Right renal cortex interstitium (tissue), 3 donors: ENCODE measurements at places on chromosomes 3 and 15. TPM values are rescaled to one million over a fixed set of nuclear protein-coding genes. Genes with fewer than 3 reads are reported as not detected.

Gene CACNA2D2
- polyA plus RNA-seq = 13.9 TPM

DNA sequence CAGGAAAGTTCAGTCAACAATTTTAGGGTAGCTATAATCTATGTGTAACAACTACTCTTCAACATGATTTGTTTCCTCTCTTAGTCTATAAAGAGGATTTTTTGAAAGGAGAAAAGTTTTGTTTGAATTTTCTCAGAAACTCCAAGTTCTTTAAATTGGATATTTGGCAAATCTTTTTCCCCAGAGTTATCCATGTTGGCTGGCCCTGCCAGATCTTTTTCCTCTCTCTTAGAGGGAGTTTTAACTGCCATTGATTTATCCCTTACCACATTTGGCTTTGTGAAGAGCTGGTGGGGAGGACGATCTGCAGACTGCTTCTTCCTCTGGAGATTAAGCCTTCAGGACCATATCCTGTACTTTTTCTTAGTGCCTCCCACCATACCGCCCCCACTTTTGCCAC is 64.9 kb upstream of the ROPN1 start:
- DNase-seq = no peak

DNA sequence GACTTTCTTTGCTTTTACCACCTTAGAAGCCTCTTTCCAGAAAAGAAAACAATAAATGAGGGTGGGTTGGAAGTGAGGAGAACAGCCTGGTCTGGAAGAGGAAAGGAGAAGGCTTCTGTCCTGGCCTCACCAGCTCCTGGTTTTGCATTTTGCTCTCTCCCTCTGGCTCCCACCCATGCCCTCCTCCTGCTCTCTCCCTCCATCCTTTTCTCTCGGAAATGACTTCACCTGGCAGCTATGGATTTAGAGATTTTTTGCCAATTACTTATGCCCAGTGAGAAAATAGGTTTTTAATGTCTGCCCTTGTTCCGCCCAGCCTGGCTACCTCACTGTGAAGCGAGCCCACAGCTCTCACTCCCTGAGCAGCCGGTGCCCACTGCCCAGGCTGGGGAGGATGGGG is 77.9 kb upstream of the NTRK3 start:
- no peak for DNase-seq

DNA sequence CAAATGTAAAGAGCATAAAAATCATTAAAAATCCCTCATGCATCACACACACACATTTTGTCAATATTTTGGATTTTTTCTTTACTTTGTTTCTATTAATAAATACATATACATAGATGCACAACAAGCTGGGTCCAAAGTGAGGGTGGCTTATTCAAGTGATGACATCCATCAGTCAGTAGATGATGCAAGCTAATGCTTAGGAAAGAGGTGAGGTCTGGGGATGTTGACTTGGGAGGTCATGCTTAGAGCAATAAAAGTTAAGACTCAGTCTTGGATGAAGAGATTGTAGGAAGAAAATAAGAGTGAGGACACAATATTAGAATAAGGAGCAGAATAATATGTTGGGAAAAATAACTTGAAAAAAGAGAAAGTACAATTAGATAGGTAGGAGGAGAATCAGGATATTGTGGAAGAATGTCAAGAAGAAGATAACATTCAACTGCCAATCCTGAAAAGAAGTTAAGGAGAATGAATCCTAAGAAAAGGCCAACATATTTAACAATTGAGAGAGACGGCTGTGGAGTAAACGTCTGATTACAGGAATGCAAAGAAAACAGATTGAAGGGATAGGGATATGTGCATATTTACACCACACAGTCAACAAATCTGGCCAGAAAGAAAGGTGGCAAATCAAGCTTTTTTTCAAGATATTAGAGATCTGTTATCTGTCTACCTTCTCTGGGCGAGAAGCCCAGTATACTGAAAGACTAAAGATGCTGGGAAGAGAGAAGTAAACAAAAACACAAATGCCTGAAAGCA is 111.0 kb upstream of the TJP1 start:
- no peak for DNase-seq
